ENCODE measurements at places on chromosomes 11 and 22. TPM values are rescaled to one million over a fixed set of nuclear protein-coding genes. Genes with fewer than 3 reads are reported as not detected.

CASP4 gene
- 146 TPM for total RNA-seq

DDI1 gene
- not detected for total RNA-seq

DYNC2H1 gene
- total RNA-seq: 15.5 TPM

PHF21B gene
- total RNA-seq: not detected

C11orf87 gene
- not detected for total RNA-seq

NXPE2 gene
- not detected for total RNA-seq

DNA sequence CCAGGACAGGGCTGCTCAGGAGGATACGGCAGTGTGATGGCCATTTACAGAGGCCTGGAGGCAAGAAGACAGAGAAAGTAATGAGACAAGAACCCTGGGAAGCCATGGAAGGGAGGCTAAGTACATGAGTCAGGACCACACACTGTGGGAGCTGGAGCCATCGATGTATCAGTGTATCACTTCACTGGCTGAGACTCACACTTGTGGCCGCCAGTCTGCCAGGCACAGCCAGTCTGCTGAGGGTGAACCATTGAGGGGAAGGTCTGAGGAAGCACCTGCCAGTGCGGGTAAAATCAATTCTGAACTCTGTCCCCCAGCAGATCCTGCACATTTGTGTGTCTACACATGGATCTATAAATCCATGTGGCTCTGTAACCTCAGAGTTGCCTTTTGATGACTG, 195.6 kb downstream of the GRIK4 start:
- no peak for DNase-seq

DNA sequence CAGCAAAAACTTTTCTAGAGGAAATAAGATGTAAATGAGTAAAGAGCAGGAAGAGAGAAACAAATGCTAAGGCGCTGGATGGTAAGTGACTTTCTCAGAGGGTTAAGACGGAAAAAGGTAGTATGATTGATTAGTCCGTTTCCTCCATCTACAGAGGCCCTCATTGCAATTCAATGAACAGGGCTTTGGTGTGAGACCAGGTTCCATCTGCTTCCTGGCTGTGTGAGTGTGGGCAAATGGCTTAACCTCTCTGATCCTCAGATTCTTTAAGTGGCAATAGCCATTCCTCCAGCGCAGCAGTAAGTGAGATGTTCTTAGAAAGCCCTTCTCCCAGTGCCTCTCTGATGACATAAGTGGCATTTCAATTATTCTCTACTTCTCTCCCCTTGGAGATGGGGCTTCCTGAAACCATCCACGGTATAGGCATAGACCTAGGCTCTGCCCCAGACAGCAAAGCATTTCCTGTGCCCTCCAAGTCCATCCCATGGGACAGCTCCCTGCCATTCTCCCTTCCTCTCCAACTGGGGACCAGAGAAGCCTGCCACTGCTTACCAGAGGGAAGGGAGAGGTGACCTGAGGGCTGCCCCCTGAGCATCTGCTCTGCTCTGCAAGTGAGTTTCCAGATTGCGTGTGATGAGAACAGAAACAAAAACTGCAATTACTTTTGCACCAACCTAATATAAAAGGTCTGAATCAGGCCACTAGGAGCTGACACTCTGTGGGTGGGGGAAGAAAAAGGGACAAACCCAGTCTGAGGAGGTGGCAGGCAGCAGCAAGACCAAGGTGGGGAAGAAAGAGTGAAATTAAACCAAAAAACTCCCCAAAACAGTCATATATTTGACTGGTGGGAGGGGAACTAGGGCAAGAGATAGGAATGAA, 12.7 kb upstream of the CD44 start:
- no peak for DNase-seq

DNA sequence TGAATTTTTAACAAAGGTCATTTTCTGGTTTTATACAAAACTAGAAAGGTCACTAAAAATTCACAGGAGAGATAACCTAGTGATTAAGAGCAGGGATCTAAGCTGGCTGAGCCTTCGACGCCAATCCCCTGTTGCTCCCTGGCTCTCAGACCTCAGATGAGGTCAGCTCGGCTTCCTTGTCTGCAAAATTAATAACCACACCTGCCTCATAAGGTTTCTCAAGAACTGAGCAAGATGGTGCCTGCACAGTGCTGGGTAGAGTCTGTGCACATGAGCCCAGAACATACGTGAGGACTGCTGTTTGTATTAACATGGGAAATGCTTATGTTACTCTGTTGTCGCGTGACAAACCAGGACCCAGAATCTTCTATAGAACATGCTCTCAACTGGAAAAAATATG, 24.4 kb upstream of the CD5 start:
- no peak for DNase-seq

- no peak for DNase-seq
Observed at GRCh38 chr22:41898645-41899044, 16.2 kb downstream of the SHISA8 start.

- DNase-seq: no peak
Observed at GRCh38 chr11:32288276-32288675, 147.1 kb downstream of the WT1 start.

DNA sequence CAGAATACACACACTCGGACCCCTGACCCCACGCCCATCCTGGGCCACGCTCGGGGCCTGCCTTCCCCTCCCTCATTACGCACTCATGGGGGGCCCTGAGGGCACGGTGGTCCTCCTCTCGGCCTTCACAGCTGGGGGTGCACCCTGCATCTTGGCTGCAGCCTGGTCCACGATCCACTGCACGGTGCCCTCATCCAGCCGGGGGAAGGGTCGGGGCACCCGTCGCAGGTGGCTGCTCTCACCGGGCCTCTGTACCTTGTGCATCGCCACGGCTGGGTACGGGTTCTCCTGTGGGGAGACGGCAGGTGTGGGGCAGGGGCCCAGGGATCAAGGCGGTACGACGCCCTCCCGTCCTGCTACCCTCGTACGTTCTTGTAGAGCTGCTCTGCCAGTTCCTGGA, 10.4 kb downstream of the SBF1 start:
- no peak for DNase-seq

DNA sequence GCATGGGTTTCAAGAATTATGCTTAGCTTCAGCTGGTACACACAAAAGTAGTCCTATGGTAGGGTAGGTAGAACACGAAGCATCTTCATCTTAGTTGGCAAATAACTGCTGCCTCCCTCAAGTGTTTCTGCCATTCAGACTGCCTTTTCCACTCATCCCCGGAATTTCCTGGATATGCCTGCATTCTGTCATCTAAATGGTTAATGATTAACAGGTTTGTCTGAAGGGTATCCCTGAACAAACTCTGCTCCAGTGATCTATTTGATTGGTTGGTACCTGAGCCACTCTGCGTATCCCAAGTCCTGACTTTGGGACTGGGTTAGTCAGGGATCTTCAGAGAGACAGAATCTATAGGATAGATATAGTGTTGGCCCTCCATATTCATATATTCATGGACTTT, 272.3 kb upstream of the RAG2 start:
- no peak for DNase-seq

GRCh38 chr11:62457478-62457877, 38.6 kb downstream of the SCGB1A1 start:
- no peak for DNase-seq

GRCh38 chr11:70601861-70602538, 203.7 kb downstream of the CTTN start:
- no peak for DNase-seq

DNA sequence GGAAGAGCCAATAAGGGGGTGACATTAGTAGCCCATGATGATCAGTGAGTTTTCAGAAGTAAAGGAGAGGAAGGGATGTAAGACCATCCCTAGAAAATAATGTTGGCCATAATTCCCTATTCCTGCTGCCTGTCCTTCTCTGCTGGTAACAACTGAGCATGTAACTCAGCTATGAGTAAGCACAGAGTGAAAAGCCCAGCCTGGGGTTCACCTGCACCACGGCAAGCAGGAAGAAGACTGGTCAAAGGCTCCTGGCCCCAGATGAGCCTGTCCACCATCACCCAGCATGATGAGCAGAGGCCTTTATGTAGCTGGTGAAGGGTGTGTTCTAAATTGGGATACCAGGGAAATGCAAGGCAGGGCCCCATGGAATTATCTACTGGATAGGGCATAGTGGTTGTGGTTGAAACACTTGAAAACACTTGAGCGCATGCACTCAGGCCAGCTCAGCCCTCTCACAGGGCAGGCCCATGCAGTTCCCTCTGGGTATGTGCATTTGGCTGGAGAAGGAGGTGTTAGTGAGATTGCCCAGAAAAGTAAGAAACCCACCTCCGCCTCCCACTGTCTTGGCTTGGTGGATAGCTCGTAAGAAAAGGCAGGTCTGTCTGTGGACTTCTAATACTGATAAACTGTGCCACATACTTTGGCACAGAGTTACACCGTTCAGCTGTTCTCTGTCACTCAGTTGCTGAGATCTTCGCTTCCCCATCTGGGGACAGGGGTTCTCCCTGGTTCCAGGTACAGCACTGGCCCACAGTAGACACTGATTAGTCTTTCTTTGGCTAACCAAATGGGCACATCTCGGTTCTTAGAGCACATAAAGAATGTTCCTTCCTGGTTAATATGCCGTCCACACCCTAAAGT, 86.8 kb downstream of the AMOTL1 start:
- no peak for DNase-seq

DNA sequence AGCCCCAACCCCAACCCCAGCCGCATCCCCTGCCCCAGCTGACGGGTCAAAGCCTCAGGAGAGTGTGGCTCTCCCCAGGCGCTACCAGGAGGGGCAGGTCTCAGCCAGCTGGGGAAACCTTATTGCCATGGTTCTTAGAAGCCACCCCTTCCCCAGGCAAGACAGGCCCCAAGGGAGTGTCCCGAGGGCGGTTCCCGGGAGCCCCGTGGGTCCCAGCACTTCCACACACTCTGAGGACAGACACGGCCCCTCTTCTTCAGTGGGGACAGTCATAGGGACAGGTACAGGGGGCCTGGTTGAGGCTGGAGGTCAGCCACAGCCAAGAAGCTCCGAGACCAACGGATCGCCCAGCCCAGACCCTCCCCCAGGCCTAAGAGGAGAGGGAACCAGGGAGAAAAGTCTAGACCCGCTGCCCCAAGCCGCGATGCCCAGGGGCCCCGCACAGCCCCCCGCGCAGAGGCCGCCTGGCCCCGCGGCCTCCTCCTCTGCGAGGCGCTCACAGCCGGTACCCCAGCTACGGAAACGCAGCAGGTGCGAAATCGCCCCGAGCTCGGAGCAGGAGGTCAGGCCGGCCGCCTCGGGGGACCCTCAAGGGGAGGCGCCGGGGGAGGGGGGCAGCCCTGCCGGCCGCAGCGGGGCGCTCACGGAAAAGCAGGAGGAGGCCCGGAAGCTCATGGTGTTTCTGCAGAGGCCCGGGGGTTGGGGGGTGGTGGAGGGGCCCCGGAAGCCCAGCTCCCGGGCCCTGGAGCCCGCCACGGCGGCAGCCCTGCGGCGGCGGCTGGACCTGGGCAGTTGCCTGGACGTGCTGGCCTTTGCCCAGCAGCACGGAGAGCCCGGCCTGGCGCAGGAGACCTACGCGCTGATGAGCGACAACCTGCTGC, 2.6 kb downstream of the KLHDC7B start:
- DNase-seq: no peak

- DNase-seq: no peak
Observed at GRCh38 chr11:9057888-9058287, 33.5 kb downstream of the SCUBE2 start.

- DNase-seq: no peak
Observed at GRCh38 chr11:61840371-61840770, 12.3 kb downstream of the FADS2 start.

DNA sequence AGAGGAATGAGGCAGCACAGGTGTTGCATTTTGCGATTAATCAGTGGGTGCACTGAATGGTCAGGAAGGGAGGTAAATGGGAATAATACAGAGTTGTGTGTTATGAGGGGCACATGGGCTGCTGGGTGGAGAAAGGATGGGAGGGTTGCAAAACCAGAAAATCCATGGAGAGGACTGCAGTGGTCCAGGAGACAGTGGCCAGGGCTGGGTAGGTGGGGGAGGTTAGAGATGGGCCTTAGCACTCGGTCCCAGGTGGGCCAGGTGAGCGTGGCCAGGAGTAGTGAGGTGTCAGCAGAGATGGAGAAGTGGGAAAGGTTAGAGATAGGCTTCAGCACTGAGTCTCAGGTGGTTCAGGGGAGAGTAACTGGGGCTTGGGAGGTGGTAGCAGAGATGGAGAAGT, 399.1 kb upstream of the LARGE1 start:
- DNase-seq: no peak

- no peak for DNase-seq
Observed at GRCh38 chr22:46738647-46739093, 618 bp upstream of the CERK start.

DNA sequence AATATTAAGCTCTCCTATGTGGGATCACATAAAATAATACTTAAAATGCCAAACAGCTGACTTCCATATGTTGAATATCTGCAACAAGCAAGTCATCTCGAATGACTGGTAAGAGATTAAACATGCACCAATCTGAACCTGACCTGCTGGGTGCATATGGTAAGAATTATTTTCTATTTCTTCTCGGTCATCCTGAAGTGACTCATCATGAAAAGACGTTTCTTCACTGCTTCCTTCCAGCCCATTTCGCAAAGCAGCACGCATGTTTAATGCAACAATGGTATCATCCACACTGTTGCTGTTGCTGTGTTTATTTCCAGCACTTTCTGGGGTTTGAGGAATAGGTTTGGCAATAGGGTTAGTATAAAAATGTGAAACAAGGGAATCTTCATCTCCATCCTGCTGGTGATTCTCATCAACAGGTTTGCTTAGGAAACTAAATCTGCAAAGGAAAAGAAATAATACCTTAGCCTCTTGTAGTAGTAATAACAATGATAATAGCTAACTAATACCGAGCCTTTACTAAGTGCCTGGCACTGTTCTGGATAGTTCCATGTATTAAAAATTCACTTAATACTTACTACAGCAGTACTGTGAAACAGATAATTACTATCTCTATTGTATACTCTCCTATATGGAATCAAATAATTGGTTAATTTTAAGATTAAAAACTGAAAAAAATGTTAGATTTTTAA, 52.0 kb upstream of the CHRNA10 start:
- peak; percentile 38 for DNase-seq

- no peak for DNase-seq
Observed at GRCh38 chr11:75625991-75626888, 42.6 kb downstream of the MAP6 start.

DNA sequence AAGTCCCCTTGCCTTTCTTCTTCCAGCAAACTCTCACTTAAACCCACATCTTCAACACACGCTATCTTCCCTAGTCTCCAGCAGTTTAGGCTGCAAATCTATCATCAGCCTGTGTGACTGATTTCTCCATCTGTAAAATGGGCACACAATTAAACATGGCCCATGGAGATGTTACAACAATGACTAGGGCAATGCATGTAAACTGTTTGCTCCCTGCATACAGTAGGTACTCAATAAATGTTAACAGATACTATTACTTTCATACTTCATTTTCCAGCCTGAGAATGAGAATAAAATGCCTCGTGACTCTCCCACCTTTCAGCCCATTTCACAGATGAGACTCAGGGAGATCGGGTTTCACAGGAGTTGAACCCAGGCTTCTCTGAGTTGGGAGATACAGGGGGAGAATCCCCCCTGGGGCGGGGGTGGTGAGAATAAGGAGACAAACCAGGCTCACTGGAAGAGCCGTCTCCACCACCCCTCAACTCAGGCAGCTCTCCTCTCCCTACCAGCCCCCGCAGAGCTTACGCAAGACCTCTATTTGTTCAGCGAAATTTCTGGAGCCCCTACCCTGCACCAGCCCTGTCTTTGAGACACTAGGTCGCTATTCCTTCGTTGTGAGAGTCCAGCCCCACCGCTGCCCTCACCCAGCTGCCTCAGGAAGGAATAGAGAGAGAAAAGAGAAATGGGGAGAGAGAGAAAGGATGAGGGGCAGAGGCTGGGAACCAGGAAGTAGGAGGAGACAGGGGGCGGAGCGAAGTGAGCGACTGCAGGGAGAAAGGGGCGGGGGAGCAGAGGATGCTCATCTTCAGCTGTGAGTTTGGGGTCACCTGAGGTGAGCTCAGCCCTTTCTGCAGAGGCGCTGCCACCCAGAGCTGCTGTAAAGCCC, 42.1 kb upstream of the KLHL35 start:
- no peak for DNase-seq

GRCh38 chr11:6755303-6755952, 16.3 kb downstream of the OR2AG2 start:
- DNase-seq: peak; percentile 9

Measured in NCI-H460 (cell line).